Type B pancreatic cell (in vitro differentiated cells): ENCODE measurements at places on chromosomes 7 and 10. TPM values are rescaled to one million over a fixed set of nuclear protein-coding genes. Genes with fewer than 3 reads are reported as not detected.

DNA sequence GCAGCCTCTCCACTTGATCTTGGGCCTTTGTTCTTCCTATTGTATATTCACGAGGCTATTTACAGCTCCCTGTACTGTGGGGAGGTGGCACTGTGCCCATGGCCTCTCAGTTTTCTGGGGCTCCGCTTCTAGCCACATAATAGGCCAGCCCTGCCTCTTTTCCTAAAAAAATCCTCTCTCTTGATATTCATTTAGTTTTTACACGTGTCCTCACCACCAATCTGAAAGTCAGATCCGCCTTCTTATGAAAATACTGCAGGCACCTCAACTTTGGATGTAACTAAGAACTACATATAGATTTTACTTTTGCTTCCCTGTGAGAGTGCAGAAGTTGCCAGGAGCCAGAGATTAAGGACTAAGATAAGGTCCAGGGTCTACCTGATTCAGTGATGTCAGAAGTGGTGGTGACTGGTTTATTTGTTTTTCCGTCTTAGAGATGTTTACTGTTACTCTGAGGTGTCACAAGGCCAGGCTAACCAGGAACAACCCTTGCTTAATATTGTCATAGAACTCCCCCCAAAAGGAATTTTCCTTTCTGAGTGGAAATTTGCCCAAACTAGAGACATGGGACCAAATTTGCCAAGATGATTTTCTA is 7.8 kb downstream of the BAMBI start:
- peak overlapping the region; percentile 28 for H3K4me3 ChIP-seq
- peaks cover 11% of the 10 kb centered on the region for H3K27me3 ChIP-seq
- peaks cover 73% of the 10 kb centered on the region for H3K4me1 ChIP-seq
- no peak for DNase-seq
- H3K36me3 ChIP-seq: peaks cover 33% of the 10 kb centered on the region

DNA sequence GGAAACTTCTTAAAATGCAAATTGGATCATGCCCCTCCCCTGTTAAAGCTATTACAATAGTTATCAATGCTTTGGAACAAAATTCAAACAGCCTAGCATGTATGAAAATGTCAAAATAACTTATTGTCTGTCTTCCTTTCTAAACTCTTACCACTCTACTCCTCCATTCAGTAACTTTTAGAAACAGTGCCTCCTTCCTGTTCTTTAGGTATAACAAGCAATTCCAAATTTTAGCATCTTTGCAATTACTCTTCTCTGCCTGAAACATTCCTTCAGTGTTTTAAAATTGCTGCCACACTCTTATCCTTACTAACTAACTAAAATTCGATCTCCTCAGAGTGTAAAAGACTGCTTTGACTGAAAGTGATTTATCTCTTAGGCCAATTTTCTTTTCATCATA is 660.4 kb upstream of the LRRTM3 start:
- H3K4me3 ChIP-seq: no peak overlapping the region
- H3K27me3 ChIP-seq: peaks cover 4% of the 10 kb centered on the region
- DNase-seq: no peak

DNA sequence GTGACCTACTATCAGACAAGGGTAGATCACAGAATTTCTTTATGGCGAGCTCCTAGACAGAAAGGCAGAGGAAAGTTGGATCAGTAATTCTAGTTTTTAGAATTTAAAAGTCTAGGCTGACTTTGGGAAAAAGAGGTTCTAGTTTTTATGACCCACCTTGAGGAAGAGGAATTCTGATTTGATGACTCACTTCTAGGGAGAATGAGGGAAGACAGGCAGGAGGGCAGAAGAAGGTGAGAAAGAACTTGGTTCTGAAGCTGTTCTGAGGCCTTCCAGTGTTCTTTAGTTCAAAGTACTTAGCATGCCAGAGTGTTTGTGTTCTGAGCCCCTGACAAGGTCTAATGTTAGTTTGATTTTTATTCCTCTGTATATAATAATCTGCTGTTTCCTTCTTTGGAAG is 97.2 kb downstream of the PODXL start:
- peak overlapping the region; percentile 10 for H3K27ac ChIP-seq
- no peaks in the 10 kb centered on the region for H3K27me3 ChIP-seq
- peaks cover 39% of the 10 kb centered on the region for H3K36me3 ChIP-seq
- H3K4me1 ChIP-seq: peaks cover 15% of the 10 kb centered on the region

DNA sequence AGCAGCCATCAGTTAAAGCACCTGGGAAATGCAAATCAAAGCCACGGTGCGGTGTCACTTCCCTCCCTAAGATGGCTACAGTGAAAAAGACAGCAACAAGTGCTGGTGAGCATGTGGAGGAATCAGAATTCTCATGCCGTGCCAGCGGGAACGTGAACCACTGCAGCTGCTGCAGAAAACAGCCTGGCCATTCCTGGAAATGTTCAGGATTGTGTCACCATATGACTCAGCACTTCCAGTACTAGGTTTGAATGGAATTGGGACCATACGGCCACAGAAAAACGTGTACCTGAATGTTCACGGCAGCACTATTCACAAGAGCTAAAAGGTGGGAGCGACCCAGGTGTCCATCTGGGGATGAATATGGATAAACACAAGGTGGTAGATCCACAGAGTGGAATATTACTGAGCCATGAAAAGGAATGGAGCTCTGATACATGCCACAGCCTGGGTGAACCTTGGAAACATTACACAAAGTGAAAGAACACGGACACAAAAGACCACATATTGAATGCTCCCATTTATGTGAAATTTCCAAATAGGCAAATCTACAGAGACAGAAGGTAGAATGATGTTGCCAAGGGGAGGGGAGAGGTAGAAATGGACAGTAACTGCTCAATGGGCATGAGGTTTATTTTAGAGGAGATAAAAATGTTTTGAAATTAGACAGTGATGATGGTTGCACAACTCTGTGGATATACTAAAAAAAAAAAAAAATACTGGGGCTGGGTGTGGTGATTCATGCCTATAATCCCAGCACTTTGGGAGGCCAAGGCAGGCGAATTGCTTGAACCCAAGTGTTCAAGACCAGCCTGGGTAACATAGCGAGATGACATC is 61.6 kb downstream of the MICALL2 start:
- DNase-seq: no peak
- H3K27ac ChIP-seq: no peak overlapping the region
- H3K27me3 ChIP-seq: peaks cover 62% of the 10 kb centered on the region
- H3K4me1 ChIP-seq: no peaks in the 10 kb centered on the region
- no peaks in the 10 kb centered on the region for H3K36me3 ChIP-seq
- H3K4me3 ChIP-seq: no peak overlapping the region

- H3K27me3 ChIP-seq: no peaks in the 10 kb centered on the region
- no peak overlapping the region for H3K4me3 ChIP-seq
- H3K4me1 ChIP-seq: peaks cover 13% of the 10 kb centered on the region
- no peak overlapping the region for H3K27ac ChIP-seq
These were observed 26.1 kb upstream of the TRUB1 start for GRCh38 chr10:114911801-114912469.

- H3K4me1 ChIP-seq: peaks cover 16% of the 10 kb centered on the region
- peak; percentile 69 for DNase-seq
- H3K27me3 ChIP-seq: peaks cover 62% of the 10 kb centered on the region
- H3K36me3 ChIP-seq: no peaks in the 10 kb centered on the region
- peak overlapping the region; percentile 95 for H3K4me3 ChIP-seq
These were observed 448 bp downstream of the ITGA8 start for GRCh38 chr10:15719049-15719898.

- no peaks in the 10 kb centered on the region for H3K4me1 ChIP-seq
- no peak overlapping the region for H3K27ac ChIP-seq
- H3K36me3 ChIP-seq: no peaks in the 10 kb centered on the region
- H3K27me3 ChIP-seq: no peaks in the 10 kb centered on the region
- DNase-seq: no peak
These were observed 91.0 kb downstream of the MYL10 start for GRCh38 chr7:101537935-101538595.

GRCh38 chr7:132035517-132036362 is 479.3 kb upstream of the PODXL start:
- H3K27me3 ChIP-seq: peaks cover 3% of the 10 kb centered on the region
- no peak for DNase-seq
- H3K27ac ChIP-seq: no peak overlapping the region

DNA sequence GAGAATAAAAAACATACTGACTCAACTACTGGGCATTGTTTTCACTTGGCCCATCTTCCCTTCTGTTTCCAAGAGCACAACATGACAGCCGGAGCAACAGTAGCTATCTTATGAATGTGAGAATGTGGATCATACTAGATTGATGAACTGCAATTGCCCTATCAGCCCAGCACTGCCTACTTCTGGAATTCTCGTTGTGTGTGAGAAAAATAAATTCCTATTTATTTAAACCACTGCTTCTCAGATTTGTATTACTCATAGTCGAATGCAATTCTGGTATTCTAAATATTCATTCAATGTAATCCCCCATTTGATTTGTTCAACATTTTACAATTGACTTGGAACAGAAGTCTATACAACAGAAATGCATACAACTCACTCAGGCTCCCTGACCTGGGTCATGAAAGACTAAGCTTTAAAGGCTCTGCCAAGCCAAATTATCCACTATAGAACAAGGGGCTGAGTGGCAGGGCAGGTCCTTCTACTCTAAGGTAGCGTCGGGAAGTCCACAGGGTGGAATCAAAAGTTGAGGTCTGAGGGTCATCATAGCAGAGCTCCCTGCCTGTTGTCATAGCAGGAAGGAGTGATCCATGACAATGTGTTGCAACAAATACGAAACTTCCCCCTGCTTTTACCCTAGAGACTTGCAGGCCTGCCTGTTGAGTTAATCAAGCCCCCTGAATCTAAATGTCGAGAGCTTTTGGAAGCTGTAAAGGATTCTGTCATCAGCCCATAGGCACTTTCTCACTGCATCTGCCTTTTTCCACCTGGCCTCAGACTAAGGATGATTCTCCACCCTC is 12.4 kb upstream of the JAZF1 start:
- H3K4me1 ChIP-seq: no peaks in the 10 kb centered on the region
- no peaks in the 10 kb centered on the region for H3K36me3 ChIP-seq
- DNase-seq: no peak
- H3K27me3 ChIP-seq: peaks cover 43% of the 10 kb centered on the region
- no peak overlapping the region for H3K4me3 ChIP-seq
- H3K27ac ChIP-seq: no peak overlapping the region

DNA sequence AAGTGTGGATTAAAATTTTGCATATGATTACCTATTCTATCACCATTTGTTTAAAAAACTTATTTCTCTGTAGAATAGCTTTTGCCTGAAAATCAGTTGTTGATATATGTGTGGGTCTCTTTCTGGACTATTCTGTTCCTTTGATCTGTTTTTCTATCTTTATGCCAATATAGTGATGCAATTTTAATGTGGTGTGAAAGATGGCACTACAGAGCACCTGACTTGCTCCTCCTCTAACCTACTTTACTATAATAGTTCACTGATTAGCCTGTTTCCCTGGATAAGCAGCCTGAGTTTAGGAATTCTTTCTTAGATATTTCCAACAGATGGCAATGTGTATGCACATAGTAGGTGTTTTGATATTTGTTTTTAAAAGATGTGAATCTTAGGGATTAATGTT is 294.5 kb downstream of the AUTS2 start:
- no peaks in the 10 kb centered on the region for H3K36me3 ChIP-seq
- H3K4me3 ChIP-seq: no peak overlapping the region
- H3K27ac ChIP-seq: no peak overlapping the region

DNA sequence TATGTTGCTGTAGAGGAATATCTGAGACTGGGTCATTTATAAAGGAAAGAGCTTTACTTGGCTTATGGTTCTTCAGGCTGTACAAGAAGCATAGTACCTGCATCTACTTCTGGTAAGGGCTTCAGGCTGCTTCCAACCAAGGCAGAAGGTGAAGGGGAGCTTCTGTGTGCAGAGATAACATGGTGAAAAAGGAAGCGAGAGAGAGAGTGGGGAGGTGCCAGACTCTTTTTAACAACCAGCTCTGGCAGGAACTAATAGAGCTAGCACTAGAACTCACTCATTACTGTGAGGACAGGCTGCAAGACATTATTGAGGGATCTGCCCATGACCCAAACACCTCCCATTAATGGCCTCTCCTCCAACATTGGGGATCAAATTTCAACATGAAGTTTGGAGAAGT is 94.5 kb downstream of the KIF20B start:
- no peak overlapping the region for H3K4me3 ChIP-seq
- H3K4me1 ChIP-seq: peaks cover 15% of the 10 kb centered on the region
- DNase-seq: no peak
- no peaks in the 10 kb centered on the region for H3K27me3 ChIP-seq
- no peak overlapping the region for H3K27ac ChIP-seq

GRCh38 chr10:89029785-89030437 is 39.3 kb downstream of the FAS start:
- no peak overlapping the region for H3K27ac ChIP-seq
- peaks cover 5% of the 10 kb centered on the region for H3K27me3 ChIP-seq
- H3K36me3 ChIP-seq: no peaks in the 10 kb centered on the region

DNA sequence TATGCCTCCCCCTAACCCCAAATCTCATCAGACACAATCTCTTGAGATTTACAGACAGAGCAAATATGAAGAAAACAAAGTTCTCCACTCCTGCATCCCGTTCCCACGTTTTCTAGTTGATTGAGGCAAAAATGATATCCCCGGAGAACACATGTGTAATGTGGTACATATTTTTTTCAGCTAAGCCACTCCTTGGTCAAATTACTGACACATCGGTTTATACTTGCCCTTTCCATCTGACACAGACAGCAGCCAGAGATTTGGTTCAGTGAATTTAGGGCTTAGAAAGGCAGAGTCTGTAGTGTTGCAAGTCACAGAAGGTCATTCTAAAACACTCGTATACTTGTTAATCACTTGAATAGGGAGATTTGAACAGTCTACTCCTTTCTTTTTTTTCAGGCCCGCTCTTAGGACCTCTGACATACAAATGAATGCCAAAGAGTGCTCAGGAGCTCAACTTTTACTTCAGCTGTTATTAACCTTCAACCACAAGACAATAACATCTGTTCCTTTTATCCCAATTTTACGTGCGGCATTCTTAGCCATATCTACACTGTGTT is 1.8 kb upstream of the DDX50 start:
- DNase-seq: no peak
- H3K4me3 ChIP-seq: peak overlapping the region; percentile 15
- no peaks in the 10 kb centered on the region for H3K27me3 ChIP-seq
- peaks cover 2% of the 10 kb centered on the region for H3K36me3 ChIP-seq
- peaks cover 34% of the 10 kb centered on the region for H3K4me1 ChIP-seq

DNA sequence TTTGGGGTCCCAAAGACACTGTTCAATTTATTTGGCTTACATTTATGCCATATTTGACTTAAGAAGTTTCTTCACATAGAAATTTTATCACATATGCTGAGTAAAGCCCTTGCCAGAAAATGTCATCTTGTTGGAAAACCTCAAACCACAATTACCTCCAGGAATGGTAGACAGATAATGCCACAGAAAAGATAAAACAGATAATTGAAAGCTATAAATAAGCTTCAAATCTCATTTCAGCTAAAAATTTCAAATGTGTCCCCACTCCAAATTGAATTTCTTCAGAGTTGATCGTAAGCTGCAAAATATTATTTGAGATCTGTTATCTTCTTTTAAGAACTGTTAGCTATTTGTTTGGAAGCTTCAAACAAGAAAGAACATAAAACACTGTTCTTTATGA is 176.4 kb upstream of the PTN start:
- H3K4me1 ChIP-seq: no peaks in the 10 kb centered on the region
- no peaks in the 10 kb centered on the region for H3K27me3 ChIP-seq
- no peaks in the 10 kb centered on the region for H3K36me3 ChIP-seq
- no peak for DNase-seq
- no peak overlapping the region for H3K4me3 ChIP-seq
- H3K27ac ChIP-seq: no peak overlapping the region

Gene PRSS37
- not detected in 2 replicates for total RNA-seq

Gene LRMDA
- total RNA-seq: 0.62 and 2.0 TPM in 2 replicates

Gene SPDYE5
- total RNA-seq: not detected in 2 replicates

Gene TMEM213
- total RNA-seq: not detected in 2 replicates
